D721Med (cell line): ENCODE measurements at places on chromosomes 7 and 10.

- DNase-seq: no peak
Observed at GRCh38 chr10:51983481-51983880, 284.1 kb upstream of the CSTF2T start.

DNA sequence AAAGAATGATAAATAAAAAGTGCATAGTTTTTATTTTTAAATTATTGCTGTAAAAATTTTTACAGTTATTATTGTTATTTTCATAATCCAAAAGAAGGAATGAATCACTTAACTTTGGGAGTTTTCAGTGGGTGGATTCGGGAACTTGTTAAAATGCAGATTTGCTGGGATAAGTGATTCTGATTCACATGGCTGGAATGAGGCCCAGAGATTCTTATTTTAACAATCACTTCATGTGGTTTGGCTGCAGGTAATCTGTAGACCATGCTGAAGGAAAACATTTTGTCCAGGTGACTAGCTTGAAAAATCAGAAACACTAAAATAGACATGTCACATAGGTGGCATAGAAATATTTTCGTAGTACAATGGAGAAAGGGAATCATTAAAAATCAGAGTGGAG is 13.9 kb downstream of the CROT start:
- DNase-seq: no peak

DNA sequence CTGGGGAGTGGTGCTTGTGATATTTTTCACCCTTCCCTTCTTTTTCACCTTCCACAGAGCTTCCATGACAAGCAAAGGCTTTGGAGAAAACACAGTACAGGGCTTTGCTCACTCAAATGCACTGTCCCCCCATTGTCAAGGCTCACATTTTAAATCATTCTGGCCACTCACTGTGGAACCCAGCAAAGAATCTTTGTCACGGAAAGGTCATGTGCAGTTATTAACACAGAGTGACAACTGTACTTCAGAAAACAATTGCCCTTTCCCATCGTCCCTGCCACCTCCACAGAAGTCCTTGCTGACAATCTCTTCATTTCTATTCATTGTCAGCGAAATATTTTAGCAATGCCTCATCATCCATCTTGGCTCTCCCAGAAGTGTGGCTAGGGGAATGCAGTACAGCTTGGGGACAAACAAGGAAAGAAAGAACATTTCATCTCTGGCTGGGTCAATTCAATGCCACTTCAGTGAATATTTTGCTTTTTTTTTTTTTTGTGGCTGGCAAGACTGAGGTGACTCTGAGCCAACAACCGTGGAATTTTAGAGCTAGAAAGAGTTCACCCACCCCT is 851.0 kb downstream of the KCNMA1 start:
- DNase-seq: no peak

GRCh38 chr7:150849204-150849775 is 3.0 kb upstream of the AOC1 start:
- DNase-seq: no peak

- no peak for DNase-seq
Observed at GRCh38 chr10:62044566-62044965, 143.1 kb downstream of the ARID5B start.

DNA sequence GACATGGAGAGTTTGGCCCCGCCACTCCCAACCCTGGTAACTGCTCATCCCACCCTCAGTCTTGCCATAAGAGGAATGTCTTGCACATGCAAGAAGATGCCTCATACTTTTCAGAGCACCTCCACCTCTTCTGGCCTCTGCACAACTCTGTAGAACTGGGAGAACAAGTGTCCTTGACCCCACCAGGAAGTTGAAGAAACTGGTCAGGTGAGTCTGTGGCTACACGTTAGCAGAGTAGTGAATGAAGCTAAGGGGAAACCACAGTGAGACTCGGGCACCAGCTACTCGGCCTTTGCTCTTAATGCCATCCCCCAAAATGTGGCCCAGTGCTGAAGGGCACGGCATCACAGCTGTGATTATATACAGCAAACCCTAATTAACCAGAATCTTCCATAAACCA is 110.1 kb downstream of the ARID5B start:
- DNase-seq: no peak

DNA sequence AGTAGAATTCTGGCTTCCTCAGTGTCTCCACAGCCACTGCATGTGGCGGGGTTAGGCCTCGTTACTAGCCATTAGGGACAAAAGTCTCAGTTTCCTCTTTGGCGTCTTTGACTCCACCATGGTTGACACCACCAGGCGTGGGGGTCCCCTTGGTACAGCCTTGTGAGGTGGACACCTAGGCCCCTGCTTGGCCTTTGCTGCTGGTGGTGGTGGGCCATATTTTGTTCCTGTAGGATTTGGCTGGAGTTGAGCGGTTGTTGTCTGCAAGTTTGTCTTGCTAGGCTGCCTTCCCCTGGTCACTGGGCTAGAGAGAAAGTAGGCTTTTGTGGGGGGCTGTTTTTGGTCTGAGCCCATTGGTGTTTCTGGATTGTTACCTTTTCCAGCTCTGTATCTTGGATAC is 272.7 kb downstream of the CAMK1D start:
- DNase-seq: no peak

- DNase-seq: no peak
Observed at GRCh38 chr7:65444899-65445823, 71.5 kb downstream of the ZNF92 start.

DNA sequence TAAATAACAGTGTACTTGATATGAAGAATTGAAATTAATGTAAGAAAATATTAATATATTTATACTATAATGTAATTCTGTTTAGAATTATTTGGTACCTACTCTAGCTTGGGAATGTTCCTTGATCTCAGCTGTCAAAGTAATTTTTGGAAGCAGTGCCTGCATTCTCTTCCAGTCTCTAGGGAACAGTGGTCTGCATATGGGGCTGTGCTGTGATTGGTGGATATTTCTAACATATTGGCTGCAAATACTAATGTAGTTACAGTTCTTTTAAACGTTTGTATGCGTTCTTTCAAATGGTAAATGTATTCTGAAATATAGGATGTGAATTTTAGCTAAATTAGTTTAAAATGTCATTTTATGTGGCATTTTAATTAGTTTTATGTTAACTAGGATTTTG is 87.2 kb downstream of the PHF14 start:
- DNase-seq: no peak

- DNase-seq: no peak
Observed at GRCh38 chr10:118840071-118840775, 85.5 kb upstream of the CACUL1 start.

DNA sequence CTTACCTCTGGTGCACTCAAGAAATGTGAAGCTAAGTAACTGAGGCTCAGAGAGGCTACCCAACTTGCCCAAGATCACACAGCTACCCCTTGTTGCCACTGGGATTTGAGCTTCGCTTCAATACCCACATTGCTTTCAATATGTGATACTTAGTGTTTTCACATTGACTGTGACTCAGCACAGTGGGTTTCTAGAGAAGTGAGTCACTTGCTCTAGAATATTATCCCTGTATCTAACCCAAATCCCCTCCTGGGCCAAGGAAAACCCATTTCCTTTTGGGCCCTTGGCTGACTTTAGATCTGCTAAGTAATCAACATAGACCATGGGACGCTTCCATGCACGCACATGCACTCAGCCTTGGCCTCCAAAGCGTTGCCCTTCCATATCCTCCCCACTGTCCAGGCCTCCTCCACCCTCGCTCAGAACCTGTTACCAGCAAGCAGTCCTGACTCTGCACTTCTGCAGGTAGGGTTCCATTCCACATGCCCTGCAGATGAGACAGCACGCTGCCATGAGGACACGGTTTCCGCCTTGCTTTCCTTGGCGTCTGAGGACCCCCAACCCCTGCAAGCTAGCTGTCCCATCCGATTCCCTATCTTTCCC is 87.7 kb upstream of the CHST15 start:
- no peak for DNase-seq

DNA sequence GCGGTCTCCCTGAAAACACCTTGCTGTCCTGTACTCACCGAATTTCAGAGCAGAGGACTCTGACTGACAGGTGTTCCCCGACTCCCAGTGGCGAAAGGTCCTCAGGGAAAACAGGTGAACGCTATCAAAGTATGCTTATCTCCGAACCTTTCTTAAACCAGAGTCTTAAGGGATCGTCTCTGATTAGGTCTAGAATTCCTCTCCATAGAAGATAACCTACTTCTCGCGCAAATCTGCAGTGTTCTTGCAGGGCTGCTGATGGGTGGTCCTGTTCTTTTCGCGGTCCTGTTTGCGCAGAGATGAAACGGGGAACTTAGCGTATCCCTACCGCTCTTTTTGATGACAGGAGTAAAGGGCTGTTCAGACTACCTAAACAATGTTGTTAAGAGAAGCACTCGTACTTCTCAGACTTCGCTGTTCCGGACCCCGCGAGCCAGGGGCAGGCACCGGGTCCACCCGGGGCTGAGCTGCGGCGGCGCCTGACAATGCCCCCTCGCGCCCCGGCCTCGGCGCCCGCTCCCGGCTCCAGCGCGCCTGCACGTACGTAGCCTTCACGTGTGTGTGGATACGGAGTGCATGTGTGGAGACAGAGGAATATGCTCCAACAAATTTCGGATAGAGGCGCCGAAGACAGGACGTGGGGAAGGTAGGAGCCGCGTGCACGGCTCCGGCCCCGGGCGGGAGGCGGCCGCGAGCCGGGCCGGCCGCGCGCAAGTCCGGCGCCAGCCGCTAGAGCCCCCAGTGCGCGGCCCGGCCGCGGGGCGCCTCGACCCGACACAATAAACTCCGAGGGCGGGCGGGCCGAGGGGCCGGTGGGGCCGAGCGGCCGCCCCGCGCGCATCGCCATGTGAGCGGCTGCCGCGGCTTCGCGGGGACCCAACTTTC is 766 bp upstream of the ZMYND11 start:
- DNase-seq: no peak

GRCh38 chr10:34816501-34817002 is 1.5 kb upstream of the PARD3 start:
- DNase-seq: no peak

- no peak for DNase-seq
Observed at GRCh38 chr7:2982401-2982800, 61.3 kb downstream of the CARD11 start.

- DNase-seq: no peak
Observed at GRCh38 chr10:112115781-112116385, 67.7 kb downstream of the GPAM start.

- no peak for DNase-seq
Observed at GRCh38 chr10:8568401-8568800, 513.9 kb downstream of the GATA3 start.

GRCh38 chr7:73844848-73845460 is 2.6 kb upstream of the METTL27 start:
- no peak for DNase-seq

GRCh38 chr7:121383235-121383910 is 12.7 kb downstream of the FAM3C start:
- no peak for DNase-seq

DNA sequence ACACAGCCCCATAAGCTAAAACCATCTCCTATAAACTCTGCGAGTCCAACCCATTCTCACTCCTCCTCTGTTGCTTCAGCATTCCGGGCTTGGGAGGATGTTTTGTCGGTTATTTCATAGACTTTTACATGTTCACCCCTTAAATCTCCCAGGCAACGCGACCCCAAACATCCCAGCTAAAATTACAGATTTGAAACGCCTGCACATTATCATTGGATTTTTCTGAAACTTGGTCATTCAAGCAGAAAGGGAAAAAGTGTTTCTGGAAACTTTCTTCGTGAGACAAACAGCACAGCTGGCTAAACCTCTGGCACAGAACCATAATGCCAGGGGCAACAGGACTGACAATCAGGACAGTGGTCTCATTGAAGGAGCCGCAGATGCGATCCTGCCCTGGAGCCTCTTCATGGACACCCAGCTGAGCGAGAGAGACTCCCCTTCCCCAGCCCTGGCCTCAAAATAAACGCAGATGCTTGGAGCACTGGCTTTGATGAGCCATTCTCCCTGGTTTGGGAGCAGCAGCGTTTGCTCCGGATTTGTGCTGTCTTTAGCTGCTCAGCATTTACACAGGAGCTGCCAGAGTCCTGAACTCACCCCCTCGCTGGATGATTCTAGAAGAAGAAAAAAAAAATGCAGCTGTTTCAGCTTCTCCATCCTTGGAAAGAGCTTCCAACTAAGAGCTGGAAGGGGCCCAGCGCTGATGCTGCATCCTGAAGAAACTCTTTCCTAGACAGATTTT is 30.1 kb downstream of the AFAP1L2 start:
- DNase-seq: no peak

DNA sequence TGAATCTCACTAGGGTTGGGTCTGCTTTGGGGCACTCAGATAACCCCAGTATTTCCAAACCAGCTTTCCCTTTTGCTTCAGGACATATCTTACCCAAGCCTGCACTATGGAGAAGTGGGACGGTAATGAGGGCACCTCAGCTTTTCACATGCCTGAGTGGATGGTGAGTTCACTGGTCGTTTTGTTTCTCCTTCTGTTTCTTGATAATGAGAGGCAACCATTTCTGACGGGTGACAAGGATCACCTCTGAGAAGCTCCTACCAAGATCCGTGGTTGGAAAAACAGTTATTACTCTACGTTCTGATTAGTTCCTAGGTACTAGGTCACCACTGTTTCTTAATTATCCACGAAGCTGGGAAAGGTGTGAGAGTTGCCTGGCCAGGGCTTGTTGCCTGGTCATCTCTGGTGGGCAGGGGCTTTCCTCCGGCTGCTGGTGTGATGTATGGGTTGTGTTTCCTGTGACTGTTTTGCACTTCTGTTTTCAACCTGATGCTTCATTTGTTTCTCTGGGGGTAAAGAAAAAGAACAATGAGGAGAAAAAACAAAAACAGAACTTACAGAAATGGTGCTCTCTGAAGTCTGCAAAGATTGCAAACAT is 65.7 kb upstream of the STRIP2 start:
- no peak for DNase-seq

DNA sequence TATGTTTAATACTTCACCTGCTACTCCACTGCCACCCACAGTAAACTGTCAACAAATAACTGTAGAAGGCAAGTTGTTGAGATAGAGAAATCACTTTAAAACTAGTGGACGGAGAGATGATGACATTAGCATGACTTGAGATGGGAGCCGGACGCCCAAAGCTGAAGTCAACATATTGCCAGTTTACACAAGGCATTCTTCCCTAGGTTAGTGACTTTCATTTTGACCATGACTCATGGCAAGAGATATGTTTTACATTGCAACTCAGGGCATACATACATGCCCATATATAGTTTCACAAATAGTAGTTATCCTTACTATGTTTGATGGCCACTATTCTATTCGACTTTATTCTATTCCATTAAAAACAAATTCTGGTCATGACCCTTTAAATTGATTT is 296.6 kb downstream of the PLXNA4 start:
- DNase-seq: no peak

DNA sequence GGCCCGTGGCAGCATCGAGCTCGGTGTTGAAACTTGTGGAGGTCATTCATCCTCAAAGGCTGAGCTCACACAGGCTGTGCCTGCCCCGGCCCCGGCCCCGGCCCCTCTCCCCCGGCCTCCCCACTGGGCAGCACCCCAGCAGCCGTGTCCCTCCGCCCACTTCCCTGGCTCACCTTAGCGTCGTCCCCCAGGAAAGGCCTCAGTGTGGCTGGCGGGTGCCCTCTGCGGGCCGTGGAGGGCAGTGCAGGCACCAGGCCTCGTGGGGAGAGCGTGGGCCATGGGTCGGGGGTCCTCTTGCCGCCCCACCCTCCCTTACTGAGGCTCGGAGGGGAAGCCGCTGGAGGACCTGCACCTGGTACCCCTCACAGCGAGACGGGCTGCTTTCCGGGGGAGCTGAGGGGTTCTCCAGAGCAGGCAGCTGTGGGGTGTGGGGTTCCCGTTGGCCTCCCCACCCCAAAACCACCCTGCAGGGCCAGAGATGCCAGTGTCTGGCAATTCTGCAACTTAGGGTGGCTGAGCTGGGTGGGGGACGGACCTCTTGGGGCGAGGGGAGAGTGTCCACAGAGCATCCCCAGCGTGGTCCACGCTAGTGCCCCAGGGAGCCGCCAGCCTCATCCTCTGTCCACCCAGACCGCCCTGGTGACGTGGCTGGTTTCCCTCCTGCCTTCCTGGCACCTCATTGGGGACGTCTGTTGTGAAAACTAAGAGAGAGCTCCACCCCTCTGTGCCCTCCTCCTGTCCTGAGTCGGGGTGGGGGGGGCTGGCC is 44.2 kb upstream of the DPYSL4 start:
- DNase-seq: peak; percentile 28
